Stimulated activated CD4-positive, alpha-beta T cell treated with anti-CD3 and anti-CD28 coated beads, Interleukin-4, amount 100 ng/mL, for 24 hours (primary cell): ENCODE measurements at places on chromosomes 7 and 10.

GRCh38 chr7:75820688-75821087 is 7.1 kb upstream of the CCL24 start:
- DNase-seq: no peak

DNA sequence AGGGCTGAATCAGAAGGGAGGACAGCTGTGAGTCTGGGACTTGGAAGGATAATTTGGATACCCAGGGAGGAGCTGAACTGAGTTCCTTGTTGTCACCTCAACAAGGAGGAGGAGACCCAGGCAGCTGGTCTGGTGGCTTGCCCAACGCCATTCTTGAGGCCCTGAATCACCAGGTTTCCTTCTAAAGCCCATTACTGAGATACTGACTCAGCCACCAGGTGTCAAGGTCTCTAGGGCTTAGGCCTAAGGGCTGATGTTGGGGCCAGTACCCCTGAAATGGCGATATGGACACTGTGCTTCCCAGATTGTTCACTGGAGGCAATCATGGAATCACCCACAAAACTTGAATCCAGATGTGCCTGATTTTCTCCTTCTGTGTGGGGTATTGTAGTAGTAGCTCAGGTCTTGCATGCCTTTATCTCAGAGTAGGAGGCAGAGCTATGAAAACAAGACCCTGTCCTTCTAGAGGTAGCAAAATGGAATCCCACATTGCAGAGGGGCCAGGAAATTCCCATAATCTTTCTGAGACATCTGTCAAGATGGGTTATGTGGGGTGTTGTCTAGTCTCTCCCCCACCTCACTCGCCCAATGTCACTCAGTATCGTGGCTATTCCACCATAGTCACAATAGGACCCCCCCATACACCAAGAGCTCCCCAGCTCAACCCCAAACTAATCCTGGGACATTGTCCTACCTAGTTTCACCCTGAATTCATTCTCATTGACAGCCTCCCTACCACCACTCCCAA is 1.8 kb upstream of the ATG9B start:
- no peak for DNase-seq

- no peak for DNase-seq
These were observed 85.1 kb downstream of the RAMP3 start for GRCh38 chr7:45242698-45243097.

- DNase-seq: no peak
These were observed 72.7 kb downstream of the PLCE1 start for GRCh38 chr10:94066411-94066810.

- no peak for DNase-seq
These were observed 124.1 kb downstream of the LMBR1 start for GRCh38 chr7:156768698-156769472.
